ACHN (cell line): ENCODE measurements at places on chromosomes 6 and 20.
A peak's percentile ranks its signal among the peaks of the same experiment; 100 is the strongest.

GRCh38 chr20:29119141-29119540, 2138.3 kb upstream of the DEFB115 start:
- no peak for DNase-seq

GRCh38 chr6:22436134-22436533, 133.2 kb upstream of the HDGFL1 start:
- DNase-seq = no peak

GRCh38 chr6:16414205-16414604, 175.8 kb downstream of the GMPR start:
- DNase-seq = no peak

DNA sequence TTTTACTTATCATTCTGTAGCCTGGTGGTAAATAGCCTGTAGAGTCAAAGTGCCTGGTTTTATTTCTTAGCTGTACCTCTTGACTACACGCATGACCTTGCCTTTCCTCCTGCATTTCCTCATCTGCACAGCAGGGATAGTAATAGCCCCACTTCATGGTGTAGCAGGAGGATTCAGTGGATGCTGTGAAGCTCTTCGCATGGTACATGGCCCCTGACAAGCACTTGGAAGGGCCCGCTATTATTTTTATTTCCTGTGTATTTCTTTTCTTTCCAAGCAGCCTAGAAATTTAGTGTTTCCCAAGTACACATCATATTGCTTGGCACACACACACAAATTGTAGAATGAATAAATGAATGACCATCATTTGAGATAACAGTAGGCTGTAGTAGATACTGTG, 547.2 kb downstream of the CDH26 start:
- DNase-seq = no peak

- peak; percentile 60 for DNase-seq
These were observed 18.7 kb downstream of the BTN3A1 start for GRCh38 chr6:26420688-26421171.

DNA sequence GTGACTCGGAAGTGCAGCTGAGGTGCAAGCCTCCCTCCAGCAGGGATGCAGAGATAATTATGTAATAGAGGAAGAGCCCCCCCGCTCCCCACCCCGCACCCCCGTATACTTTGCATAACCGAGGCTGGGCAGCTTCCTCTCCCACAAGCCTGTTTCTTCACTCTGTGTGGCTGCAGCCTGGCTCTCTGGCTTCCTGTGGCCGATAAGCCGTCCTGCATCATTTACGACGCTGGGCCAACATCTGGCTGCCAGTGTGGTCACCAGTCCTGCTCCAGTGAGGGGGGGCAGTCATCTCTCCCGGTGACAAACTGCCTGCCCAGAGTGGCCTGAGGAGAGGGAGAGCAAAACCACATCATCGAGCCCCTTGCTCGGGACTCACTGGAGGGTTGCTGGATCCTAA, 59.2 kb downstream of the RBM38 start:
- DNase-seq = no peak

- no peak for DNase-seq
These were observed 97.4 kb downstream of the PLCB4 start for GRCh38 chr20:9166153-9166780.

- no peak for DNase-seq
These were observed 297.2 kb downstream of the GJA1 start for GRCh38 chr6:121732641-121733040.

DNA sequence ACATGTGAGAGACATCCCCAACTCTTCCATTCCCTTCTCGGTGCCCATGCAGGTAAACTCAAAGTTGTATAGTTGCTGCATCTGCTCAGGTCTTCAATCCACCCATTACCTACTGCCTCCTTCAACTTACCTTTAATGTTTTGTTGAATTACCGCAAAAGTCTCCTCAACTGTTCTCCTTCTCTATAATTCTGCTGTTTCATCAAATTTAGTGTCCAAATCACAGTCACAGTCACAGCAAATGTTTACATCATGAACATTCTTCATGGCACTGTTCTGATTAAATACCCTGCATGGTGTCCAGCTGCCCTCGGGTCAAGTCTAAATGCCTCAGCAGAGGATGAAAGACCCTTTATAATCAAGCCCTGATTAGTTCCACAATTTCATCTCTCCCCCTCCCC, 130.1 kb downstream of the IPCEF1 start:
- no peak for DNase-seq

GRCh38 chr6:150334790-150335783, 33.7 kb upstream of the IYD start:
- peak; percentile 60 for DNase-seq

- no peak for DNase-seq
These were observed 46.8 kb upstream of the STX16 start for GRCh38 chr20:58604128-58604881.

DNA sequence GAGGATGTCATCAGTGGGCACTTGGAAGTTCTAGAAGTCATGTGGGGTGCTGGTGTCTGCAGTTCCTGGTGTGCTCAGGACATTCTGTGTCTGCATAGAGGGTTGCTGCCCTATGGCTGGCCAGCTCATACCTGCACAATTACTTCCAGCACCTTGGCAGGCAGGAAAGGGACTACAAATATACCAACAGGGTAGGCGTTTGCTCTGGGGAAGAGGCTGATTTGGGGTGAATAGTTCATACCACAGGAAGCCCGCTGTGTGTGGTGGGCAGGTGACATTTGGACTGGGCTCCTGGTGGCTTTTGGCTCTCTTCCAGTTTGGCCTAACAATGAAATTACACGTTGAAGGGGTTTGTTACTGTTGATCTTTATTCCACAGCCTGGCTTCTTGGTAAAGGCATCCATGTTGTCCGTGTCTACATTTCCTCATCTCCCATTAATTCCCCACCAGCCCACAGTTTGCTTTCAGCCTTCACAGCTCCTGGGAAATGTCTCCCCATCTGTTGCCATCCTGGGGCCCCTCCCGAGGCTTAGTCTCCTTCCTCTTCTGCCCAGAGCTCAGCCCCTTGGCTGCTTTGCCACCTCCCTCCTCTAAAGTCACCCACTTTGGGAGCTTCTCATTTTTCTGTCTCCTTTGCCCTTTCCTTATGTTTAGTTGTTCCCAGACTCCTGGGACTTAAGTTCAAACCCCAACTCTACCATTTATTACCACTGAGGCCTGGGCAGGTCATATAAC, 88.1 kb downstream of the RSPH3 start:
- DNase-seq = no peak

DNA sequence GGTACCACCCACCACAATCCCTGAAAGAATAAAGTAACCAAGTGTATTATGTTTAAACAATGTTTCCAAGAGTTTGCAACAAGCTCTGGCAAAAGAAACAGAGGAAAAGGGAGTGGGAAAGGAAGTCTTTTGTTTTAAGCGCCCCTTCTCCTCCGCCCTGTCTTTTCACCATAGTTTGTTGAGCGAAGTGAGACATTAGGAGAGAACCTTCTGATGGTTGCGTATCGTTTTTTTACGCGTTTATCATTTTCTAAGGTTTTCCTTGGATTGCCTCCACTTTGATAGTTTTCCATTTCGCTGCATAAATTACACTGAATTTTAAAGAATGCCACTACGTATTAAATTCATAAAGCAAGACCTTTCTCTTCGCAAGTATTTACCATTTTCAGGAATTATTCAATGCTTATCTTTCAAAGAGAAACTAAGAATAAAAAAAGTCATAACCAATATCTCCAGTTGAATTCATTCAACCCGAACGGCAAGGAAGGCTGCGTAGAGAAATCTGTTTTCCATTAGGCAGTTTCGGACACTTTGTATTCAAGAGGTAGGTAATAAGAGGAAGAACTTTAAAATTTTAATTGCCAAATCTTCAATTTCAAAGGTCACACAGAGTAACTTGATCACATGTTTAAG, 920 bp upstream of the EPHA7 start:
- peak; percentile 51 for DNase-seq

- no peak for DNase-seq
These were observed 485.9 kb upstream of the JAG1 start for GRCh38 chr20:11159728-11160127.

- DNase-seq = no peak
These were observed 256.4 kb upstream of the POU3F2 start for GRCh38 chr6:98578016-98578415.
